ENCODE measurements at places on chromosomes 4 and X.

DNA sequence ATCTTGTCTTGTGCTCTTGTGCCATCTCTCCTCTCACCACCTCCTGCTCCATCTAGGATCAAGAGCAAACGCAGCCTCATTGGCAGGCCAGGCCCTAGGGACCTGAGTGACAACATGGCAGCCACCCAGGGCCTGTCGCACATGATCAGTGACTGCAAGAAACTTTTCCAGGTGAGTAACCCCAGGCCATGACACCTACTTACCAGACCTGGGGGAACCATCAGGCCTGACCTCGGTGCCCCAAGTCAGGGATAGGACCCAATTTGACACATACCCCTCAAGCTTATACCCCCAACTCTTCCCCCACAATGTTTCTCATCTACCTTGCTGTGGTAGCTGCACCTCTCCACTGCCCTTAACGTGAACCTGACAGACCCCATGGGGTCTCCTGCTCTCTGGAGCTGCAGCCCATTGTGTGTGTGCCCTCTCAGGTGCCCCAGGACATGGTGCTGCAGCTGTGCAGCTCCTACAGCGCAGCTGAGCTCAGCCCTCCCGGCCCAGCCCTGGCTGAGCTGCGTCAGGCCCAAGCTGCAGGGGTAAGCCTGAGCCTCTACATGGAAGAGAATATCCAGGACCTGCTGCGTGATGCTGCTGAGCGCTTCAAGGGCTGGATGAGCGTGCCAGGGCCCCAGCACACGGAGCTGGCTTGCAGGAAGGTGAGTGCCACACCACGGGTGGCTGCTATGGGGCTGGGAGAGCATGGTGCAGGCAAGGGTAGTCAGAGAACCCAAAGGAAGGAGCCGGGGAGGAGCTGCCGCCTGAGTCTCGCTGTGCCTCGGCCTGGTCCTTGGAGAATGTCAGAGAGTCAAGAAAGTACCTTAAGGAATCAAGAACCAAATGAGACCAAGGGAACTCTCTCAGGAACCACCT lies 74.8 kb downstream of the STARD8 start:
- no peaks in the 10 kb centered on the region for H3K36me3 ChIP-seq
- H3K27me3 ChIP-seq = no peaks in the 10 kb centered on the region
- no peak for DNase-seq
- H3K27ac ChIP-seq = no peak overlapping the region

GRCh38 chr4:61397174-61397573 lies 197.0 kb downstream of the ADGRL3 start:
- no peaks in the 10 kb centered on the region for H3K4me1 ChIP-seq
- no peak for DNase-seq
- H3K4me3 ChIP-seq = no peak overlapping the region
- no peaks in the 10 kb centered on the region for H3K27me3 ChIP-seq
- no peak overlapping the region for H3K27ac ChIP-seq

DNA sequence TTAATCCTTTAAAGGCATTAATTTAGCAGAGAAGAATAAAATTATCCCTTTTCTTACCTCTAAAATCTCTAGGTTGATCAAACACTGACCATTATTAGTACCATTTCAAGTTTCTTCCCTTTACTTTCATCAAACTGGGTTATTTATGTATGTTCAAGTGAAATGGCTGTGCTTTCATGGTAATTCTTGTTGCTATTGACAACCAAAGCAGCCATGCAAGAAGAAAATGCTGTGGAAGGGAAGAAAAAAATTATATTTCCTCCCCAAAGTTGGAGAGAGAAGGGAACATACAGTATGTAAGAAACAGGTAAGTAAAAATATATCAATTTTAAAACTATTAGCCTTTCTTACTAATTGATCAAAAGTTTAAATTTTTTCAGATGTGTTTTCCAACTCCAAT lies 16.2 kb downstream of the NPNT start:
- H3K27me3 ChIP-seq = peaks cover 1% of the 10 kb centered on the region
- no peak overlapping the region for H3K27ac ChIP-seq
- H3K36me3 ChIP-seq = no peaks in the 10 kb centered on the region
- DNase-seq = no peak

DNA sequence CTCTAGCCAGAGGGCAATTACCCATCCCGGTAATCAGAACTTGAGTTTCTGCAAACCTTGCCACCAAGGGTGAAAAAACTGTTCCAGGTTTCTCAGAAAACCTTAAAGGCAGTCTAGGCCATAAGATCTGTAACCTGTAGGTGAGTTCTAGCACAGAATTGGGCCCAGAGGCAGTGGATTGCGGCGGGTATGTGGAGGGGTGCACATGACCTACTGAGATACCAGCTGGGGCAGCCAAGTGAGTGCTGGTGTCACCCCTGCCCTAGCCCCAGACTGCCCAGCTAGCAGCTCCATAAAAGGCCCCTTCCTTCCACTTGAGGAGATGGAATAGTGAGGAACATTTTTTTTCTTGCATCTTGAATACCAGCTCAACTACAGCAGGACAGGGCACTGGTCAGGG lies 176.7 kb downstream of the SMARCA1 start:
- H3K4me1 ChIP-seq = no peaks in the 10 kb centered on the region
- no peaks in the 10 kb centered on the region for H3K27me3 ChIP-seq
- H3K36me3 ChIP-seq = no peaks in the 10 kb centered on the region
- no peak for DNase-seq

DNA sequence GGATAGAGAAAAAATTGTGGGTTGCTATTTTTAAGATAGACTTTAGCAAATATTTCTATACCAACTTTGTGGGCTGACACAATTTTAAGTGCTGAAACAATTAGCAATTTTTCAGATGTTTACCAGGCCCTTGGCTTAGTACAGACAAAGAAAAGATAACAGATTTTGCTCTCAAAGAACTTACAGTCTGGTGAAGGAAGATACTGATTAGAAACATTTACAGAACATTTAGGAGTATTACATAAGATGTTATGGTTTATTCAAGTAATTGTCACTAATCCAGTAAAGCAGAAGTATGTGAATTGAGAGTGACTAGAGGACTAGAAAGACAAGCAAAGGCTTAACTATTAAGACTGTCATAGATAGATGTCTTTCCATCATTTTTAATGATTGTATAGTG lies 35.3 kb upstream of the NDUFC1 start:
- H3K27ac ChIP-seq = no peak overlapping the region
- peaks cover 12% of the 10 kb centered on the region for H3K4me1 ChIP-seq
- no peak overlapping the region for H3K4me3 ChIP-seq
- H3K27me3 ChIP-seq = no peaks in the 10 kb centered on the region
- peaks cover 61% of the 10 kb centered on the region for H3K36me3 ChIP-seq

GRCh38 chr4:168886351-168886750 lies 123.7 kb downstream of the CBR4 start:
- H3K27me3 ChIP-seq = no peaks in the 10 kb centered on the region
- no peak for DNase-seq
- H3K4me3 ChIP-seq = no peak overlapping the region
- H3K27ac ChIP-seq = no peak overlapping the region
- H3K4me1 ChIP-seq = peaks cover 5% of the 10 kb centered on the region
- H3K36me3 ChIP-seq = peaks cover 9% of the 10 kb centered on the region

DNA sequence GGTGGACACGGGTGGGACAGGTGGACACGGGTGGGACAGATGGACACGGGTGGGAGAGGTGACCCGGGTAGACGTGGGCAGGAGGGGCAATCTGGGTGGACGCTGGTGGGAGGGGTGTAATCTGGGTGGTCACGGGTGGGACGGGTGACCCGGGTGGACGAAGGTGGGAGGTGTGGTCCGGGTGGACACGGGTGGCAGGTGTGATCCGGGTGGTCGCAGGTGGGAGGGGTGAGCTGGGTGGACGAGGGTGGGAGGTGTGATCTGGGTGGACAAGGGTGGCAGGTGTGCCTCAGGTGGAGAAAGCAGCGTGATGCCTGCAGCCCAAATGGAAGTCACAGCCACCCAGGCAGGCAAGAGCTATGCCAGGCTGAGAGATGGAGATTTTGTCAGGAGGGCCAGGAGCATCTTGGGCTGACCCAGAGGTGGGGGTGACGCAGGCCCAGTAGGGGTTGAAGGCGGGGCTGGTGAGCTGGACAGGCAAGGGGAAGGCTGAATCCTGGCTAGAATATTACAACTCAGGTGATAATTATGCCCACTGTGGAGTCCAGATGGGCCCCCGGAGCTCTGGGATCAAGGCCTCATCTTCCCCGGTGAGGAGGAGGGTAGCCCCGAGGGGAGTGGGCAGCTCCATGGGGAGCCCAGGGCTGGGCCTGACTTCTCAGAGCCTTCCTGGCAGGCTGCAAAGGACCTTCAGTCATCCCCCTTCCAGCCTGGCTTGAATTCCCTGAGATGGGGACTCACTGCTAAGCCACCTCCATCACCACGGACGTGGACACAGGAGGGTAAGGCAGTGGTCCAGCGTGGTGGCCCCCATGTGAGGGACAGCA lies 100.0 kb downstream of the ADRA2C start:
- H3K36me3 ChIP-seq = no peaks in the 10 kb centered on the region
- peaks cover 8% of the 10 kb centered on the region for H3K27me3 ChIP-seq
- no peak for DNase-seq
- no peaks in the 10 kb centered on the region for H3K4me1 ChIP-seq
- H3K27ac ChIP-seq = no peak overlapping the region
- no peak overlapping the region for H3K4me3 ChIP-seq

GRCh38 chr4:144579411-144580030 lies 66.4 kb upstream of the HHIP start:
- no peak for DNase-seq
- H3K4me3 ChIP-seq = no peak overlapping the region
- no peaks in the 10 kb centered on the region for H3K27me3 ChIP-seq
- H3K27ac ChIP-seq = no peak overlapping the region
- H3K4me1 ChIP-seq = no peaks in the 10 kb centered on the region
- H3K36me3 ChIP-seq = no peaks in the 10 kb centered on the region

DNA sequence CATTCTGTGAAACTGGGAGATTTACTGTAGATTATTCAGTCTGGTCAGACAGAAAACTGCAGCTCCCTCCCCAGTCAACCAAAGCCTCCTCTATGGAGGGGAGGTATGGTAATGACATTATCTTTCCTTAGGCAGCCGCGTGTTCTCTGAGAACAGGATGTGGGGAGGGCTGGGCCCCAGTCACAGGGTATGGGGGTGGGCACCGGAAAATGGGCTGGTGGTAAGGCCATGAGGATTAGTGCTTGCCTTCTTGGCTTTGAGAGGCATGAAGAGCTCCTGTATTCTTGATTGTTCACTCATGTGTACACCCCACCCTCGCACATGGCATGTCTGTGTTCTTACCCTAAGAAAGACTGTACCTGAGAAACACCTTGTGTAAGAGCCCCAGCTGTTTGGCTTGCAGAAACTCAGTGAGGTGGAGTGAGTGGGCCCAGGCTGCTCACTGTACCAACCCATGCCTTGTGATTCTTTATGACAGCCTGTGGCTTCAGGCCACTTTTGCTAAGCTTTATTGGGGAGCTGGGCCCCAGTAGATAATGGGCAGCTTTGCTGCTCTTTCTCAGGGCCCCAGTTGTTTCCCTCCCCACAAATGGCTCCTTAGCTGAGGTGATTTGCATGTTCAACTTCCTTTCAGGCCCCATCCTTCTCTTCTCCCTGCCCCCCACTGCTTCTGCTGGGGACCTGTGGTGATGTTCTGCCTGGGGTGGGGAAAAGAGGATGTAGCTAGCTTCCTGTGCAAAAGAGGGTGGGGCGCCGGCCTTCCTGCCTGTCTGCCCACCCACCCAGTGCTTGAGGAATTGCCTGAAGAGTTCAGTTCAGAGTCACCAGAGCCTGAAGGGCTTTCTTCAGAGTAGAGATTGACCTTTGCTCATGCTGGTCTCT lies 30.7 kb downstream of the MSN start:
- H3K27ac ChIP-seq = peak overlapping the region; percentile 94
- DNase-seq = peak; percentile 64
- H3K4me1 ChIP-seq = peaks cover 71% of the 10 kb centered on the region
- H3K36me3 ChIP-seq = peaks cover 52% of the 10 kb centered on the region
- H3K4me3 ChIP-seq = peak overlapping the region; percentile 45

DNA sequence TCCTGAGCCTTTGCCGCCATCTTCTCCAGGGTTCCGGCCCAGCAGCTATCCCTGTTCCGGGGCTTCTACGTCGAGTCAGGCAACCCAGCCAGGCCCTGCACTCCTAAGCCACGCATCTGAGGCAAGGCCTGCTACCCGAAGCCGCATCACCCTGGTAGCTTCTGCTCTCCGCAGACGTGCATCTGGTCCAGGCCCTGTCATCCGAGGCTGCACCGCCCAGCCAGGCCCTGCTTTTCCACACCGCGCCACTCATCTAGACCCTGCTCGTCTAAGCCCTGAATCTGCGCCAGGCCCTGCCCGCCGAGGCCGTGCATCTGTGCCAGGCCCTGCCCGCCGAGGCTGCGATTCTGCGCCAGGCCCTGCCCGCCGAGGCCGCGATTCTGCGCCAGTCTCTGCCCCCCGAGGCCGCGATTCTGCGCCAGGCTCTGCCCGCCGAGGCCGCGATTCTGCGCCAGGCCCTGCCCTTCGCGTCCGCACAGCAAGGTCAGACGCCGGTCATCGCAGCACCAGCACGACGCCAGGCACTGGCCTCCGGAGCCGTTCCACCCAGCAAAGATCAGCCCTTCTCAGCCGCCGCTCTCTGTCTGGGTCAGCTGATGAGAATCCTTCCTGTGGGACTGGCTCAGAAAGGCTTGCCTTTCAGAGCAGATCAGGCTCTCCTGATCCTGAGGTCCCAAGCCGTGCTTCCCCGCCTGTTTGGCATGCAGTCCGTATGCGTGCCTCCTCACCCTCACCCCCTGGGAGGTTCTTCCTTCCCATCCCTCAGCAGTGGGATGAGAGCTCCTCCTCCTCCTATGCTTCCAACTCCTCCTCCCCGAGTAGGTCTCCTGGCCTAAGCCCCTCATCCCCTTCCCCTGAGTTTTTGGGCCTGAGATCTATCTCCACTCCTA lies 75.1 kb downstream of the NUDT10 start:
- no peak overlapping the region for H3K27ac ChIP-seq
- no peaks in the 10 kb centered on the region for H3K36me3 ChIP-seq
- H3K4me1 ChIP-seq = no peaks in the 10 kb centered on the region
- no peaks in the 10 kb centered on the region for H3K27me3 ChIP-seq
- DNase-seq = no peak
- no peak overlapping the region for H3K4me3 ChIP-seq

DNA sequence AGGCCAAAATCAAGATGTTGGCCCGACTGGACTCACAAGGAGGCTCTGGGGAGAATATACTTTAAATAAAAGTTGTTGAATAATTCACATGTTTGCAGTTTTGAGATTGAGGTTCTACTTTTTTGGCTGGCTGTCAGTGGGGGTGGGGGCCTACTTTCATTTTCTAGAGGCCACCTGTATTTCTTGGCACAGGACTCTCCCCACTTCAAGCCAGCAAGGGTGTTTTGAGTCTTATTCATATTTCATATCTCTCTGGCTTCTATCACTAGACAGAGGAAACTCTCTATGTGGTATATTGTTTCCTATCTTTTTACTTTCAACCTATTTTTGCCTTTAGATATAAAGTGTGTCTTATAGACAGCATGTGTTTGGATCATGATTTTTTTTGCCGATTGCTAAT lies 266.4 kb downstream of the PRR32 start:
- H3K4me3 ChIP-seq = no peak overlapping the region
- no peaks in the 10 kb centered on the region for H3K36me3 ChIP-seq
- no peak overlapping the region for H3K27ac ChIP-seq
- no peaks in the 10 kb centered on the region for H3K4me1 ChIP-seq
- no peaks in the 10 kb centered on the region for H3K27me3 ChIP-seq

GRCh38 chr4:754221-755120 lies 48.8 kb downstream of the PCGF3 start:
- DNase-seq = no peak
- peaks cover 31% of the 10 kb centered on the region for H3K36me3 ChIP-seq
- no peak overlapping the region for H3K27ac ChIP-seq
- no peaks in the 10 kb centered on the region for H3K27me3 ChIP-seq
- no peaks in the 10 kb centered on the region for H3K4me1 ChIP-seq
